A549 treated with Mapracorat at 1 μM for 4 hours (cell line): ENCODE measurements at places on chromosomes 2 and 18. TPM values are rescaled to one million over a fixed set of nuclear protein-coding genes. Genes with fewer than 3 reads are reported as not detected.

The SMPD4 gene
- 64.7 to 81.5 TPM (median 79.4 TPM) in 5 replicates for total RNA-seq

The CERKL gene
- total RNA-seq = 0.15 to 0.43 TPM (median 0.29 TPM) in 5 replicates

The SERPINB5 gene
- total RNA-seq = 0.11 to 0.24 TPM (median 0.13 TPM) in 3 of 5 replicates, not detected in the others

The CNTNAP5 gene
- not detected in 5 replicates for total RNA-seq

The GALNT14 gene
- total RNA-seq = 41.2 to 47.8 TPM (median 47.3 TPM) in 5 replicates

The NEU2 gene
- total RNA-seq = not detected in 5 replicates

The TCF7L1 gene
- total RNA-seq = 7.8 to 10.4 TPM (median 9.9 TPM) in 5 replicates

The DSC2 gene
- total RNA-seq = 0.75 to 1.2 TPM (median 1.0 TPM) in 5 replicates

The CNDP2 gene
- total RNA-seq = 80.1 to 90.8 TPM (median 82.6 TPM) in 5 replicates
